Hypothalamus (tissue), 51 donors: ENCODE measurements at places on chromosomes 11 and 22.

DNA sequence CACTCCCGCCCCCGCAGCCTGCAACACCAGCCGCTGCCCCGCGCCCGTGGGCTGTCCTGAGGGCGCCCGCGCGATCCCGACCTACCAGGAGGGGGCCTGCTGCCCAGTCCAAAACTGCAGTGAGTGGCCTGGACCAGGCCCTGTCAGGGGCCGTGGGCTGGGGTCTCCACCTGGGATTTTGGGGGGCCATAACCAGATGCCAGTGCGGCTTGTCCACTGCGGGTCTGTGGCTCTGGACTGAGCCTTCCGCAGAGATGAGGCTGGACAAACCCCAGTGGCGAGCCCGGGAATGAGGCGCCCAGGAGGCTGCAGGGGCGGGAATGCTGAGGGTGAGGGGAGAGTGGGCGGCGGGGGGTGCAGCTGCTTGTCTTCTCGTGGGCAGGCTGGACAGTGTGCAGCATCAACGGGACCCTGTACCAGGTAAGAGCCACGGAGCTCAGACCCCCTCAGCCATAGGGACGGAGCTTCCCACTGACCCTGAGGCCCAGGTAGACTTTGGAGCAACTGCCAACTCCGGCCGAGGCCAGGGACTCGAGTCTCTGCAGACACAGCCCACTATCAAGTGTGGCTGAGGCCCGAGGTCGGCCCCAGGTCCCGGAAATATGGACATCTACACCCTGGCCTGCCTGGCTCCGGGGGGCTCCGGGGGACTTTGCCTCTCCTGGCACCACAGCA, 24.8 kb upstream of the MUC5B start:
- DNase-seq = no peak

DNA sequence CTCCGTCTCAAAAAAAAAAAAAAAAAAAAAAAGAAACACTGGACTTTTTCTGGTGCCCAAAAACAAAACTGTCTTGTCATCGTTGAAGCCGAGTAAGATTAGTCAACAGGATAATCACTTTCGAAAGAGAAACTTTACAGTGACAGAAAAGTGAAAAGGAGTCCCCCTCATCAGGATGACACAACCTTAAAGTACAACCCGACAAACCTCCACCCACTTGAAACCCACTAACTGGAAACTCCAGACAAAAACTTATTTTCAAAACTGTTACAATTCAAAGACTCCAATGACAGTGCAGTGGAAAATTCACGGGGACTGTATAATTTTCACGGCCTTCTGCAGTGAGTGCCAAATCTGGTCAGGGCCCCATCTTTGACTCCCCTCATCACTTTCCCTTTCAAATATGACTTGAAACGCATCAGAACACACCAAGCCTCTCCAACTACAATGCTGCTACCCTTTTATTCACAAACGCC, 1.3 kb downstream of the DENND5A start:
- DNase-seq = no peak

- DNase-seq = peak; percentile 16
Measured at GRCh38 chr22:22942511-22943329, 55.1 kb downstream of the IGLL5 start.

- DNase-seq = no peak
Measured at GRCh38 chr11:28227460-28227859, 119.3 kb downstream of the METTL15 start.

- no peak for DNase-seq
Measured at GRCh38 chr11:12683874-12684273, 9.7 kb downstream of the TEAD1 start.

DNA sequence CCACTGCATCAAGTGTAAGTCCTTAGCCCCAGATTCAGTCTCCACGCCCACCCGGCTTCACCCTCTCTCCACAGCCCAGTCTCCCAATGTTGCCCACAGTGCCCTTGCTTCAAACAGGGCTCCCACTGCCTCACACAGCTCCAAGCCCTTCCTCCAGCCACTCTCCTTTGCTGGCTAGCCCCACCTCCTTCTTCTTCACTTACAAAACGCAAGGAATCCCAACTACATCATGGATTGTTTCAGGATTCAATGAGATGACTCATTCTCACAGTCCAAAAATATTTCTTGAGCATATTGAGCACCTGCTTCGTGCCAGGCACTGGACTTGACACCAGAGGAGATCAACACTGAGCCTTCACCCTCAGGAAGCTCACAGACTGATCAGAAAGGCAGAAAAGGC, 533.5 kb downstream of the BUD13 start:
- DNase-seq = no peak

DNA sequence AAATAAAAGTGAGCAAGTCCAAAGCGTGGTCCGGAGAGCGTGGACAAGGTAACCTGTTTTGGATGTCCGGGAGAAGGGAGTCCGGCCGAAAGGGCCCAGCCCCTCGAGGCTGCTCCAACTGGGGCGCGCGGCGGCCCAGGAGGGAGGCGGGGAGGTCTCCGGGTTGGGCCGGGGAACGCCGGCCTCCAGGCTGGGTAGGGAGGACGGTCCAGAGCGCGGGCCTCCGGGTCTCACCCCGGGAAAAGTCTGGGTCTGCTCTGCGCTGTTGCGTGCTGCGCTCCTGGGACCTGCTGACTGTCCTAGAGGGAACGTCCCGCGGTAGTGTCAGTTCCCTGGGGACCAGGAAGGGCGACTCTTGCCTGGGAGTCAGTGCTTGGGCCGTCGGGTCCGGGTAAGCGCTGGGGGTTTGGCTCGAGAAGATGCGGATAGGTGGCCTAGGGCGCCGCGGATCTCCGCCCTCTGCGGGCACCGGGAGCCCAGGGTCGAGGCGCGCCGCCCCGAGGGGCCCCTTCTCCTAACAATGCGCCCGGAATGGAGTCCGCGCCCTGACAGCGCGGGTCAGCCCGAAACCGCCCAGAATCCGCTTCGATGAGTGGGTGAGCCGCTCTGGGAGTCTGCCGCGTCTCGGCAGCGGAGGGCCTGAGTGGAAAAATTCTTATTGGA, 988 bp upstream of the FLI1 start:
- DNase-seq = no peak

DNA sequence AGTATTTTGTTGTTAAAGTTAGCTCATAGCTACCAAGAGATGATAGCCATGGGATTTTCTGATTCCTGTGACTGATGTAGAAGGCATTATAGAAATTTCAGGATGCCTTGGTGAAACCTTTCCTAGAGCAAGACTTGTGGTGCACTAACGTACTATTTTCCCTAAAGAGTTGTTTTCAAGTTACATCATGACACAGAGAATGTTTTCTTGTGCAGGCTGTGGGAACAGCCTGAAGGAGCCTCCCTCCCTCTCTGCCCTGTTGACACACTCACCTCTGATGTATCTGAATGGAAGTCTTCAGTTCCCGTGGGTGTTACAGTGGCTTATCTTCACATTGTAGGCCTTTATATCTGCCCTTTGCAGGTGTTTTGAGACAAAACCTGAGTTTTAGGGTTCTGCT, 121.6 kb downstream of the LDLRAD3 start:
- no peak for DNase-seq

GRCh38 chr11:112526699-112527416, 266.2 kb upstream of the PLET1 start:
- DNase-seq = no peak

DNA sequence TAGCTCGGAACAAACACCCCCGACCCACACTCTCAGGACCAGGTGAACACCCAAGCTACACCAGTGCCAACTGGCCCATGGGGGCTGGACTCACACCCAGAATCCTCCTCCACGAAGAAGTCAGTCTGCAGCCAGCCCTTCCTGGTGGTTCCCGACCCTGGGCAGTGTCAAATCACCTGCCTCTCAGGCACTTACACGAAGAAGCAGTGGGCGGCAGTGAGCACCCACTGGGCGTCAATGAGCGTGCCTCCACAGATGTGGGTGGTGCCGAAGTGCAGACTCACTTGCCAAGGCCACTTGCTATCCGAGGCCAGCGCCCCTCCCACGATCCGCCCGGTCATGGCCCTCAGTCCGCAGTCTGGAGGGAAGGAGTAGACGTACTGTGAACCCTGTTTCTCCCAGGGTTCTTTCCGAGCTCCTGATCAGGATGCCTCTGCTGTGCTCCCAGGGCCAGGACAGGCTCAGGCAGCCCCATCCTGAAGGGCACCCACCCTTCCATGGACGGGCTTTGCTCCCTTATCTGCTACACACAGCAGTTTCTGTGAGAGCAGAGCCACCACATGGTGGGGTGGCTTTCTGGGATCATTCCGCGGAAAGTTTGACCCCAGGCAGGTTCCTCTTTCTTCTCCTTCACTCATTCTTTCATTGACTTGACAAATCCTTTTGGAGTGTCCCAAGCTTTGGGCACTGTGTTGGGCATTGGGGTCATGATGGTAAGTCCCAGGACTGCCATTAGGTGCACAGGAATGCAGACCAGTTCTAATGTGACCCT, 19.4 kb downstream of the TMPRSS13 start:
- DNase-seq = no peak

- DNase-seq = no peak
Measured at GRCh38 chr22:42303396-42304323, 33.2 kb upstream of the TCF20 start.

GRCh38 chr11:126088999-126089398, 26.3 kb upstream of the CDON start:
- DNase-seq = no peak

GRCh38 chr11:8826901-8827560, 84.0 kb upstream of the AKIP1 start:
- no peak for DNase-seq

DNA sequence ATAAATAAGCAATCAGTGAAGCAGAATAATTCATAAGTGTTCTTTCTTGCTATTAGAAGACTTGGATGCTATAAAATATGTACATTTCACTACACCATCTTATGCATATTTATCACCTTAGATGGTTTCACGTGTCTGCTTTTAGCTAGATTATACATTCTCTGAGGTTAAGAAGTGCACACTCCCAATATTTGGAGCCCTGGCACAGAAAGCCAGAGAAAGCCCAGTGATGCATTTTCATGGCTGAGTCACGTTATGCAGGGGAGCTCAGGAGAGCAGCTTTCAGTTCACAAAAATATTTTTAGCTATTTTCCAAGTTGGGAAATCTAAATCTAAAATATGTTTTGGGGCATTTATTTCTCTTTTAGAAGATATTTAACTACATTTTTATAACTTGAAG, 5.1 kb upstream of the TP53AIP1 start:
- DNase-seq = no peak

GRCh38 chr11:12451179-12451814, 73.9 kb downstream of the PARVA start:
- DNase-seq = no peak

- DNase-seq = no peak
Measured at GRCh38 chr11:99327066-99327465, 306.3 kb downstream of the CNTN5 start.

DNA sequence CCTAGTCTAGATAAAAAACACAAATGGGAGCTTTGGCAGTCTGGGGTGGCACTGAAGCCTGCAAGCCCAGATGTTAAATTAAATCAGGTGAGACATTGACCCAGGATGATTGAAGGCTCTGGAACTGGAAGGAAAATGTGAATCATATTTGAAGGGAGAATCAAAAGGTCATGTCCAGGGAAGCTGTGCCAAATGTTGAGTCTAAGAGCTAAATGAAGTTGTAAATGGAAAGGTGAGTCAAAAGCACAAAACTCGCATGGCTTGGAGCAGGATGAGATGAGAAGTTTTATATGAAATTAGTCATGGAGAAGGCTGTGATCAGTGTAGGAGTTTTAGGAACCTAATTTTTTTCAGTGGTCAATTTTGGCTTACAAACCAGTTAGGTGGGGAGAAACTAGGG, 301.1 kb downstream of the BLID start:
- no peak for DNase-seq

- no peak for DNase-seq
Measured at GRCh38 chr11:108870373-108871020, 205.6 kb downstream of the DDX10 start.

DNA sequence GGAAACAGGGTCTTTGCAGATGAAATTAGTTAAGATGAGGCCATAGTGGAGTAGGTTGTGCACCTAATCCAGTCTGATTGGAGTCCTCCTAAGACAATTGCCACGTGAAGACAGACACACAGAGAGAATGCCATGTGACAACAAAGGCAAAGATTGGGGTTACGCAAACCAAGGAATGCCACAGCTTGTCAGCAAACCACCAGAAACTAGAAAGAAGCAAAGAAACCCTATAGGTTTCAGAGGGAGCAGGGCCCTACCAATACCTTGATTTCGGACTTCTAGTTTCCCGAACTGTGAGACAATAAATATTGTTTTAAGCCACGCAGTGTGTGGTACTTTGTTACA, 8.2 kb upstream of the LAYN start:
- no peak for DNase-seq

DNA sequence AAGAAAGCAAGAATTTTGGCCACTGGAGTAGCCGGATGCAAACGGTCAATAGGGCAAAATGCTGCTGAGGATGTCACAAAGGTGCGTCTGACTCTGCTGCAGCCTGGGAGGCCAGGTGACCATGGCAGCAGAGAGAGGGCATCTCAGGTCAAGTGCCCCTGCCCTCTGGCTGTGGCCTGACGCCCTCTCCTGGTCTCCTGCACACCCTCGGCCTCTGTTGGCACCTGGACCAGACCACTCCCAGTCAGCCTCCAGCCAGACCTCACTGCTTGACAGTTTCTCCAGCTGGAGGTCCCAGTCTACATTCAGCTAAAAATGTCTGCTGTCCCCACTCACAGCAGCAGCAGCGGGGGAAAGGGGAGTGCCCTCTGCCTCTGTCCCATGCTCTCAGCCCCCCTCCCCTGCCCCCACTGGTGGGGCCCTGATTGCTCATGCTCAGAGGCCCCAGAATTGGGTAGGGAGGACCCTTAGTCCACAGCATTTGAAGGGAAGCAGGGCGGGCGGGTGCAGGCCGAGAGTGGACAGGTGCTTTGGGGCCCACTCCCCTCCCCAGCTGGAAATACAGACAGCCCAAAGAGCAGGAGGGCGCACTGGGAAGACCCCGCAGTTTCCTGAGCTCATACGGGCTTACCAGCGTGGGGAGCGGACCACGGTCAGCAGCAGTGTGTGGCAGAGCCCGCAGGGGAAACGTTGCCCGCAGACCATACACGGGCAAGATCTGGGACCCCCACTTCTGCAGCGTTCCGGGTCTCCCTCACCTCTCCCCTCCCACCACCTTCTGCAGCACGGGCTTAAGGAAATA, 1.6 kb upstream of the BRSK2 start:
- DNase-seq = no peak

GRCh38 chr11:17596310-17596669, 49.2 kb downstream of the OTOG start:
- no peak for DNase-seq

- DNase-seq = no peak
Measured at GRCh38 chr11:45599161-45599943, 66.1 kb downstream of the CHST1 start.

GRCh38 chr22:36233796-36234195, 5.5 kb downstream of the APOL2 start:
- no peak for DNase-seq

DNA sequence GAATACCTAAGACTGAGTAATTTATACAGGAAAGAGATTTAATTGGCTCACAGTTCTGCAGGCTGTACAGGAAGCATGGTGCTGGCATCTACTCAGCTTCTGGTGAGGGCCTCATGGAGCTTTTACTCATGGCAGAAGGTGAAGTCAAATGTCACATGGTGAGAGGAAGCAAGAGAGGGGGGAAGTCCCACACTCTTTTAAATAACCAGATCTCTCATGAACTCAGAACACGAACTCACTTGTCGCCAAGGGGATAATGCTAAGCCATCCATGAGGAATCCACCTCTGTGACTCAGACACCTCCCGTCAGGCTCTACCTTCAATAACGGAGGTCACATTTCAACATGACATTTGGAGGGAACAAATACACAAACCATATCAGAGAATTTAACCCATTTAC, 42.2 kb downstream of the BIRC2 start:
- no peak for DNase-seq
